ENCODE measurements at places on chromosomes 3 and 15.

DNA sequence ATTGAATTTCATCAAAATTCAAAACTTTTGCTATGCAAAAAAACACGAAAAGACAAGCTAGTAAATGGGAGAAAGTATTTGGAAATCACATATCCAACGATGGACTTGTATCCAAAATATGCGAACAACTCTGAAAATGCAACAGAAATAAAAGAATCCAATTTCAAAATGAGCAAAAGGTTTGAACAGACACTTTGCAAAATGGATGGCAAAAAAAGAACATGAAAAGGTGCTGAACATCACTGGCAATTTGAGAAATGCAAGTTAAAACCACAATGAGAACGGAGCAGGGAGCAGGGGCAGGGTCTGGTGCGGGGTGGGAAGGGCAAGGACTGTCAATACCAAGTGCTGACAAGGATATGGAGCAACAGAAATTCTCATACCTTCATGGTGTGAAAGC is 23.1 kb upstream of the FOXP1 start:
- DNase-seq, result no peak

DNA sequence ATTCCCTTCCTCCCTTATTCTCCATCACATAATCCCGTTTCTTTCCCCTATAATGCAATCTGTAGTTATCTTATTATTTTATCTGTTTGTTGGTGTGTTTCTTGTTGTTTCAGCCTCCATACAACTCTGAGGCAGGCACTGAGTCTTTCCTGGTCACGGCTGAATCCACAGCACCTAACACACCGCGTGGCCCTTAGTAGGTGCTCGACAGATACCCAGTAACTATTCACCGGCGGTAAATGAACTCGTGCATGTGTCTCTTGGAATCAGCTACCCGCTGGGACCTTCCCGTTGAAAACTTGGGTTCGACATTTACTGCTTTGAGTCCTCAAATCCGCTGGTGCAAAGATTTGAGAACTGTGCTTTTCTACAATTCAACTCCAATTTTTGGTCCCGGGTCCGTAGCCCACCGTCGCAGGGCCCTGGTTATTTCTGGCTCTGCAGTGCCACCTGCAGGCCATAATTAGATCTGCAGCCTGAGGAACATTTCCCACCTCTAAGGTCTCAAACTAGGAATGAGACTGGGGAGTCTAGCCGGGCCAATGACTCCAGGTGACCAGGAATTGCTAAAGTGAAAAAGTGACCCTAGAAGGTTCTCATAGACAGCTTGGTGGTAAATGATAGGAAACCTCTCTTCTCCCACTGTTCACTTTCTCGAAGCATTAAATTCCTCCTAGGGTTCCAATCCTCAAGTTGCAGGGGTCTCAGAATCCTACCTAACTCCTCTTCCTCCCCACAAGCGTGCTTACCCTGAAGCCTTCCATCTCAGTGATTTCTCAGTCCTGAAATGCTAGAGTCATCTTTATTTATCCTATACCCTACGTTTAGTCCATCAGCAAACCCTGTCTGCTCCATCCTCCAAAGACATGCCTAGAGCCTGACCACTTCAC is 40.0 kb upstream of the TRH start:
- peak; percentile 49 for DNase-seq

- DNase-seq, result no peak
These were observed 90.6 kb upstream of the FLNB start for GRCh38 chr3:57917601-57918000.

DNA sequence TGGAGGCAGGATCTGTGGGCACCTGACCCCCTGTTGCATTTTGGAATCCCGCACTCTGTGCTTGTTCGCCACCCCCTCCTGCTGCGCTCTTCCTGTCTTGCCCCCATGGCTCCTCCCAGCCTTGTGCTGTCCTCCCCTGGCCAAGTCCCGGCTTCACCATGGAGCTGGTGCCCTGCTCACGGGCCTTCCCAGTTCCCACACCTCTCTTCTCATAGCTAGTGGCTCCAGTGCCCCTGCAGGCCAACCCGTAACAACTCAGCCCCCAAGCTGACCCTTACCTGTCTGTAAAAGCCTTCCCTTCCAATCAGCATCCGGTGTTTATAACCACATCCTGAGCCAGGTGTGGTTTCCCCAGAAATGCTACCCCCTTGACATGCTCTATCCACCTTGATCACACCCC is 407.7 kb upstream of the C2CD4B start:
- DNase-seq, result no peak

GRCh38 chr3:158961471-158961870 is 159.6 kb downstream of the MFSD1 start:
- DNase-seq, result no peak

- no peak for DNase-seq
These were observed 115.0 kb upstream of the ABHD17C start for GRCh38 chr15:80580106-80580505.

- no peak for DNase-seq
These were observed 31.6 kb upstream of the LRRC3B start for GRCh38 chr3:26590919-26591484.

DNA sequence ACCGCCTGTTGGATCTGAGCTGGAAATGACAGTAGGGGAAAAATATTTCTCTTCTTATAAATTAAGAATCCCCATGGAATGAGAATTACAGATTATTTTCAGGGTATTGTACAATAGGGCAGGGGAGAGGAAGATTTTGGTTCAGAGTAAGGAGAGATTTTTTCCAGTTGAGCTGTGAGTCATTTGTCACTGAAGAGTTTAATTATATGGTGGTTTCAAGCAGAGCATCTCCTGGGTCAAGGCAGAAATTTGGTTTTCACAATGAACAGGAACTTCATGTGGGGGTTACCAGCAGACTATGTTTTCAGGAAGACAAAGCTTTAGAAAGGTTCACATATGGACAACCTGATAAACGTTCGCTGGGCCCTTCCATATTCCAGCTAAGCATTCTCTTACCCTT is 182.8 kb upstream of the NR2E3 start:
- no peak for DNase-seq

DNA sequence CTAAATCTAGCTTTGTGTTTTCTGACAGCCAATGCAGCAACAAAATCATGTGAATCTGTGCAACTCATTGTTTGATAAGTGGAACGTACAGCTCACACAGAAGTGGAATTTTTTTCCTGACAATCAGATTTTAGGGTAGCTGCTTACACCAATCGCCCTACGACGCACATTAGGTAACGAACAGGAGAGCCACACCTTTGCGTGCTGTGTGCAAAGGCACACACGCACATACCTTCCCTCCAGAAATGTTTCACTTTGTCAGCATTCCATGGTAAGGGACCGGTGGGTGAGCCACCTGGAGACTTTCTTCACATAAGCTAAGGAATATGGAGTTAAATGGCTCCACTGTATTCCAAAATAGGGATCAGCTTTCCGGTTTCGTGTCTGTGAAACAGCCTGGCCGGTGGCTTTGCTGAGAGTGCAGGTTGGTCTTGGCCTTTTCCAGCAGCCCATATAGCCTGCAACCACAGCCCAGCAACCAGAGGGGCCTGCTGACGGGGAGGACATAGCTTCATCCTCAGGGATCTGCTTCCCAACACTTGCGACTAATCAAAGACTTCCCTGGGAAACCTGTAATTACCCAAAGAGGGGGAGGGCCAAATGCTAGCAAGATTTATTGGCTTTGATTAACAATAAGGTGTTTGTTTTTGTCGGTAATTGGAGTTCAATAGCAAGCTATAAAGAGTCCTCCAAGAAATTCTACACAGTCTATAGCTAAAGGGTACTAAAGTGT is 145.3 kb downstream of the ADAMTS17 start:
- no peak for DNase-seq

DNA sequence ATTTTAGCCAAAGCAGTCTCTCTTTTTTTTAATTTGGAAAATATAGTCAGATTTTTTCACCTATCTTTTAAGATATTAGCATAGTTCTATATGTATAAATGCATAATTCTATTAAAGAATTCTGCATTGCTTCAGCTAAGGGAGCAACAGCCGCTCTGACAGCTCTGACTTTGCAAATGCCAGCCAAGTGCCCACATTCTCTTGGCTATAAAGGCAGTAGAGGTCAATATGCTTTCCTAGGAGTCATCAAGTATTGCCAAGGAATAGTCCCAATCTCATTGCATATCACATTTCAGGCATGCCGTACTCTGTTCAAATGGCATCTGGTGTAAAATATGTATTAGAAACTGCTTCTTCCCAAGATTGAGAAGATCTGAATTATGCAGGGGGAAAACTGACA is 161.4 kb downstream of the RPLP1 start:
- DNase-seq, result no peak

- DNase-seq, result no peak
These were observed 44.0 kb downstream of the SMAD3 start for GRCh38 chr15:67109141-67110034.

DNA sequence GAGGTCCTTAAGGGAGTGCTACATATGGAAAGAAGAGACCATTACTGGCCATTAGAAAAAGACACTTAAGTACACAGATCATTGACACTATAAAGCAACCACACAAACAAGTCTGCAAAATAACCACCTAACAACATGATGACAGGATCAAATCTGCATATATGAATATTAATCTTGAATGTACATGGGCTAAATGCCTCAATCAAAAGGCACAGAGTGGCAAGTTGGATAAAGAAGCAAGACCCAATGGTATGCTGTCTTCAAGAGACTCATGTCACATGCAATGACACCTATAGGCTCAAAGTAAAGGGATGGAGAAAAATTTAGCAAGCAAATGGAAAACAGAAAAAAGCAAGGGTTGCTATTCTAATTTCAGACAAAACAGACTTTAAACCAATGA is 28.4 kb upstream of the CCNL1 start:
- no peak for DNase-seq

- DNase-seq, result no peak
These were observed 55.3 kb downstream of the TPRA1 start for GRCh38 chr3:127535106-127535785.

GRCh38 chr3:102941786-102942185 is 507.0 kb downstream of the ZPLD1 start:
- no peak for DNase-seq

GRCh38 chr3:123085932-123086627 is 19.3 kb downstream of the PDIA5 start:
- DNase-seq, result no peak

- DNase-seq, result no peak
These were observed 733.7 kb downstream of the ZNF385D start for GRCh38 chr3:21017115-21017852.

DNA sequence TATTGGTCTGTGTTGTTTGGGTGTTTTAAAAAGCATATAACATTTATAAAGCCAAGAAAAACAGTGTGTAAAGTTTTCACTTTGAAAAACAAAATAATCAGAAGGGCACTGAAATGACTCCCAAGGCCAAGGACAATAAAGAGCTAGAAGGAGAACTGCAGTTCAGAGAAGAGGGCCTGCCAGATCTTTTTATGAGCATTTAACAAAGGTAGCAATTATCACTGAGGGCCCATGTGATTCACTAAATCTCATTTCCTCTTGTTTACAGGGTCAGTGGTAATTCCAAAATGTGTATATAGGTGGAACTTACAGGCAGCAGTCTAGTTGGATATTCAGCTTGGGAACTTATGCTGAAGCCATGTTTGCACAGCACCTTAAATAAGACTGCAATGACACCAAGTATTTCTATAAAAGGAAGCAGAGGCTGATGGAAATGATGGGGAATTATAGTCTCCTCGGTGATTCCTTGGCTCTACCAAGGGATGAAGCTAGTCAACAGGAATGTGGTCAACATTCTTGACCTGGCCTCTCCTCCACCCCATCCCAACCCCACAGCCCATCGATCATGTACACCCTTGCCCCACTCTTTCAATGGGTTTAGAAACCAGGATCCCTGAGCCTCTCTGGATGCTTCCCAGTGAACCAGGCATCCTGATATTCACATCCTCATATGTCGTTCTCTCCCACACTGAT is 54.4 kb upstream of the THUMPD3 start:
- no peak for DNase-seq

DNA sequence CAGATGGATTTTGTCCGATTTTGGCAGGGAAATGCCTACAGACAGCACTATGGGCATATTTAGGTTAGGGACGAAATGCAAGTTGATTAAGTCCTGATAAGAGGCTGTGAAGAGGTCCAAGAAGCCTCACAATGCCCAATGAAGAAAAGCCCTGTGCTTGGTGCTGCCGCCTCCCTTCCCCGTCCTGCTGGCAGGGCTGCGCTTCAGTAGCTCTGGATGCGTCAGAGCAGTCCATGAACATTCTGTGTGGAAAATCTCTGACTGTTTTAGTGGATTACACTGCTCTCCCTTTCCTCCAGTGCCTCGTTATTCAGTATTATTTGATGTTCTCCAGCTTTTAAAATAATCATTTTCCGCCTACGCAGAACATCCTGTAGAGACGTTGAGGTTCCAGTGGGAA is 39.6 kb downstream of the MLH1 start:
- DNase-seq, result no peak

- no peak for DNase-seq
These were observed 127.2 kb downstream of the ZBTB20 start for GRCh38 chr3:115019900-115020299.

DNA sequence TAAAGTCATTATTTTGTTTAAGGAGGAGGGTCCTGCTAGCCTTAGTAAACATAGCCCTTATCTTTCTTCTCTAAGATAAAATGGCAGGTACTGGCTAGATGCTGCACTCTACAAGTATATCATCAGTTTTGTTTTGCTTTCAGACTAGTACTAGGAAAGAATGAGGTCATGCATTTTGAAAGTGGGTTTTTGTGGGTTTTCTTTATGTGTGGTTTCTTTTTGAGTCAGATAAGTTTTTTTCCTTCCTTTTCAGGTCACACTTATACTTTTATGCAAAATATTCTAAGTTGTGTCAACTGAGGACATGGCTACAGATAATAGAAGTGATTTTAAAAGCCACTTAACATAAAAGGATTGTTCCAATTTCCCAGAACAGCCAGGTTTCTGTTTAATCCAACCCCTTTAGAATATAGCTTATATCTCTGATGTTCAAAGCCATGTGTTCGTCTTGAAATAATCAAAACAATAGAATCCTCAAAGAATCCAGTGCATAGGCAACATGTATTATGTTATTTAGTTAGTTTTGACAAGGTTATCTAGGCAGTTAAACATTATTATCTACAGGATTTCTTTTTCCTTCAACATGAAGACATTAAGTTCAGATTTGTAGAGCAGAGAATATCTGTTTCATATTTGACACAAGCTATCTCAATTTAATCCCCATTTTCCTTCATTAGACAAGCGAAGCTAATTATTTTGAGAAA is 406.2 kb downstream of the RBMS3 start:
- no peak for DNase-seq

DNA sequence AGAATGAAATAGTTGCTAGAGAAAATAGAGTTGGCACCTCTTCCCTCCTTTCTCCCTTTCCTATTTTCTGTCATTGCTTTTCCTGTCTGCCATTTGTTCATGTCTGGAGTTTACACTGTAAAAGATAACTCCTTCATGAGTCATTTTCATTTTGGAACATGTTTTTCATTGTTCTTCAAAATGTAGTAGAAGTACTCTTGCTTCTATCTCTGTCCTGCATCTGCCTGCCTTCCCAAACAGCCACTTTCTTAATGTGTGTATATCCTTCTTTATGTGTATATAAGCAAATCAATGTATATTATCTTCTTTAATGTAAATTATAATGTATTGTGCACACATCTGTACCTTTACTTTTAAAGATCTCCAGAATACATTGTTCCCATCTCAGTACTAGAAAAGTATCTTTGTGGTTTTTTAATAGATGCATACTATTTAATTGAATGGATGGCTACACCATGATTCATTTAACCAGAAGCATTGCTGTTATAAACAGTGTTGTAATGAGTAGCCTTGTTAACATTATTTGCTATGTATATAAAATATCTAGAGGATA is 41.1 kb downstream of the TSC22D2 start:
- no peak for DNase-seq

GRCh38 chr3:150778793-150779401 is 15.9 kb upstream of the SIAH2 start:
- DNase-seq, result no peak

Measured in NCI-H1105 (cell line).